ENCODE measurements at places on chromosomes 16 and 17.

DNA sequence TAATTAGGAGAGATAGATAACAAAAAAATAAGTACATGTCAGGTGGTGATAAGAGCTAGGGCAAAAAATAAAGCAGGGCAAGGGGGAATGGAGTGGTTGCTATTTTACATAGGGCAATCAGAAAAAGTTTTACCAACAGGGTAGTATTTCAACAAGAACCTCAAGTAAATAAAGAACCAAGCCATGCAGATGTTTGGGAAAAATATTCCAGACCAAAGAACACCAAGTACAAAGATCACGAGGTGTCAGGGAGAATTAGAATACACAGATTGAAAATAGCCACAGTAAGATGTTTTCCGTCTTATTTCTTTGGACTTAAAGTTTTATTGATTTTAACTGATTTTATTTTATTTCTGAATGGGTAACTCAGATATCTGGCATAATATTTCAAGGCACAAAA is 11.1 kb downstream of the SYNRG start:
- DNase-seq = no peak

GRCh38 chr17:38742411-38743308 is 5.5 kb downstream of the PCGF2 start:
- no peak for DNase-seq

GRCh38 chr17:28046034-28046825 is 3.8 kb downstream of the NLK start:
- DNase-seq = no peak

DNA sequence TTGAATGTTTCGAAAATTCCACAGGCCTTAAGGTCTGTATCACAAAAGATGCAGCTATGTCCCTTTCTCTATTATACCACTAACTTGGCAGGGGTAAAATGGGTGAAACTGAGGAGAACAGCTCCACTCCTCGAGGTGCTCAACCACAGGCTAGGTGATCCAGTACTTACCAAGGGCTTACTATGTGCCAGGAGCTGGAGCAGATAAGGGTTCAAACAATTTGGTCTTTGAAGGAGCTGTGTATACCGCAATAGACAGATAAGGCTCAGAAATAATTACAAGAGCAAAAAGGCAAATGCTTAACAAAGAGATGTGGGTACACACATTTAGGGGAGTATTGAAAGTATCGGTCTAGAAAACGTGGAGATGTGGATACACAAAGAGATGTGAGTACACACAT is 1.5 kb downstream of the XPO6 start:
- DNase-seq = no peak

DNA sequence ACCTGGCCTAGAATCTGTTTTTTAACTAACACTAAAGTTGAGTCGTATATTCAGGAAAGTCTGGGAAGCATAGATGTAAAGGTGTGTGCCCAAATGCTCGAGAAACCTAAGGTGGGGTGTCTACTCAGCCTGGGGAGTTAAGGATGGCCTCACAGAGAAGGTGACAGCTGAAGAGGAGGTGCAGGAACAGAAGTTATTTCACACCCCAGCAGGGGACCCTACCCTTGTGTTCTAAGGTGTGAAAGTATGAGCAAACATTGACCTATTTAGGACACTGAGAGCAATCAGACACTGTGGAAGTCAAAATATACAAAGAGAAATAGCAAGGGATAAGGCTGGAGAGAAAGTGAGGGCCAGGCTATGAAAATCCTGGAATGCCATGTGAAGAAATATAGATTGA is 49.0 kb upstream of the DHX40 start:
- DNase-seq = no peak

- no peak for DNase-seq
Observed at GRCh38 chr16:16033208-16033717, 83.8 kb downstream of the ABCC1 start.

DNA sequence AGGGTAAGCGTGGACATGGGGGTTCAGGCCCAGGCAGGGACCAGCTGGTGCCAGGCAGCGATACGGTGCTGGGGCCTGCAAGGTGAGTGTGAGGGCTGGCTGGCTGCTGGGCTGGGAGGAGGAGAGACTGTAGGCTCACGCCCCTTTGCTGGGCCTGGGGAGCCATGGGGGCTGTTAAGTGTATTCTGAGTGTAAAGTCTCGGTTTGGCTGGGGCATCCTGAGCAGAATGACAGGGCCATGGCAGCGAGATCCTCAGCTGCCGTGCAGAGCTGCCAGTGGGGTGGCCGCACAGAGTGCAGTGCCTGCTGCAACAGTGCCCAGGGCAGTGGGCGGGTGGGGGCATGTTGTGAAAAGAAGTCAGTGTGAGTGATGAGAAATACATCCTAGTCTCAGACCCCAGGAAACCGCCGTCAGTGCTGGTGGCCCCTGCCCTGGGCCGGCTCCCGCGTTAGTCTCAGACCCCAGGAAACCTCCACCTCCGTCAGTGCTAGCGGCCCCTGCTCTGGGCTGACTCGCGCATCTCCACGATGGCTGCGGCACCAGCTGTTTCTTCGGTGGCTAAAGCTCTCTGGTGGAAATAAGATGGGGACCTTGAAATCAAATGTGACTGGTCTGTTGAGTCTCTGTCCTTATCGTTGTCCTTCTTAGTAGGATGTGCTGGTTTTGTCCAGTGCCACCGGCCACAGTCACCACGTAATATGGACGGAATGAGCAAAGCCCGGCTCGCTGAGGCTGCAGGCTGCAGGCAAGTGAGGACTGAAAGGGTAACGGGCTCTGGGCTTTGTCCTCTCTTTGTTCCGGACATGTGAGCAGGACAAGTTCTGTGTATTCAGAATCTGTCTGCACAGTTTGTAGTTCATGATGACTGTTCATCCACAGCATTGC is 22.9 kb downstream of the ACSF3 start:
- no peak for DNase-seq

Measured in activated T-cell treated with anti-CD3 and anti-CD28 coated beads for 4 hours (primary cell).